ENCODE measurements at places on chromosomes 6 and 20.

GRCh38 chr6:27209659-27210269, 37.7 kb upstream of the PRSS16 start:
- DNase-seq: no peak

- DNase-seq: no peak
These were observed 6.5 kb upstream of the BPIFB1 start for GRCh38 chr20:33276303-33277113.

- no peak for DNase-seq
These were observed 443.9 kb downstream of the CDKAL1 start for GRCh38 chr6:20978151-20978614.

DNA sequence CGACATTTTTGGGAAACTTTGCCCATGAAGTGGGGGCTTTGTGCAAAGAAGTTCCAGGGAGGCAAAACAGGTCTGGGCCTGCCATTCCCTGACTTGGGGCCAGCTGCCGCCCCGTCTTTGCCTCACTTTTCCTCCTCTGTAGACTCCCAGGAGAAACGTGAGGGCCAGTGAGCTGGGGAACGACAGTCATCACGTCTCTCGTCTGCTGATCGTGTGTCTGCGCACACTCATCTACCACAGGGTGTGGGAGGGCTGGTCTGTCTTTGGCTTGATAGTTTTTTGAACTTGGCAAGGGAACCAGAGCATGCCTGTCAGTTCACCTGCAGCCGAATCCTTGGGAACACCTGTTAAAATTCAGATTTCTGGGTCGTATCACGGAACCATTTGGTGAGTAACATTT, 8.5 kb downstream of the GHRH start:
- no peak for DNase-seq

- DNase-seq: no peak
These were observed 77.5 kb downstream of the NCOA7 start for GRCh38 chr6:125868252-125868651.

DNA sequence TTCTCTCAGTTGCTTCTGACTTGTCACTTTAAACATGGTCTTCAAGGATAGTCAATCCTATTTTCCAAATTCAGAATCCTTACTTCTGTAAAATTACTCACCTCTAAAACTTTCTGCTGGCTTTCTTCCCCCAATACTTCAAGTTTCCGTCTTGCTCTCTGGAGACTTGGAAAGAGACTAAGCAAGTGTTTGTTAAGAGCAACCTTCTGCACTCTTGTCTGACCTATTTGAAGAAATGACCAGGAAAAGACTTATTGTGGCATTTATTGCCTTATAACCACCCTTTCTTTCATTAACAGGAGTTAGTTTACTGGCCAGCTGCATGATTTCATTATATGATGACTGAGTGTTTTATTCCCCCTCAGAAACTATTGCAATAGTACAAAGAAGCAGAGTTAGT, 181.0 kb downstream of the TBC1D7 start:
- no peak for DNase-seq

- no peak for DNase-seq
These were observed 4.8 kb downstream of the NFYA start for GRCh38 chr6:41077536-41077935.

DNA sequence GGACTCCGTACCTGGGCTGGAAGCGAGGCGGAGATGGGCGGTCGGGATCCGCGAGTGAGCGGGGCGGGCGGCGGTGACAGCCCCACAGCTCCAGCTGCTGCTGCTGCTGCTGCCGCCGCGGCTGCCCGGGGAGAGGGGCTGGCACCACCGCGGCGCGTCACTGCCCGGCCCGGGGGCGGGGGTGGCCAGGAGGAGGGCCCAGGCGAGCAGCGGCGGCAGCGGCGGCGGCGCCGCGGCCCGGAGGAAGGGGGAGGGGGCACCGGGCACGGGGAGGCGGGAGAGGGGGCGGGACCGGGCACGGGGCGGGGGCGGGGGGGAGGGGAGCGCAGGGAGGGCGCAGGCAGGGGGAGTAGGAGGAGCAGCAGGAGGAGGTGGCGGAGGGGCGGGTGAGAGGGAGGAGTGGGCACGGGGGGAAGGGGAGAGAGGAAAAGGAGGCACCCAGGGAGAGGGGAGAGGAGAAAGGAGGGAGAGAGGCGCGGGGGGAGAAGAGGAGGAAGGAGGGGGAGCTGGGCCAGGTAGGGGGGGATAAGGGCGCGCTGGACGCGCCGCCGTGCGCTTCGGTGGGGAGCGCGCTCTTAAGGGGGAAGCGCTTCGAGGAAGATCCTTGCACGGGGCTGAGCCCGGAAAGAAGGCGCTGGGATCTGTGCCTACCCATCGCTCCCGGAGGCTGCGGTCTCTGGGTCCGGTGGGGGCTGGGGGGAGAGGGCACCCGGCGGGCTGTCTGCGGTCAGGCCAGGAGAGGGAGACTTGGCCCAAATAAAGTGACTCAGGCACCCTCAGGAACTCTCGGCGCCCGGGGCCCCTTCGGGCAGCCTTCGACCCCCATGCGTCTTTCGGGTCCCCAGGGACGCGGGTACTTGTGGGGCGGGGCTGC, 101.5 kb downstream of the NOL4L start:
- peak; percentile 51 for DNase-seq

GRCh38 chr6:6466967-6467761, 121.4 kb upstream of the LY86 start:
- no peak for DNase-seq

- no peak for DNase-seq
These were observed 124.0 kb upstream of the MAFB start for GRCh38 chr20:40813029-40813431.

DNA sequence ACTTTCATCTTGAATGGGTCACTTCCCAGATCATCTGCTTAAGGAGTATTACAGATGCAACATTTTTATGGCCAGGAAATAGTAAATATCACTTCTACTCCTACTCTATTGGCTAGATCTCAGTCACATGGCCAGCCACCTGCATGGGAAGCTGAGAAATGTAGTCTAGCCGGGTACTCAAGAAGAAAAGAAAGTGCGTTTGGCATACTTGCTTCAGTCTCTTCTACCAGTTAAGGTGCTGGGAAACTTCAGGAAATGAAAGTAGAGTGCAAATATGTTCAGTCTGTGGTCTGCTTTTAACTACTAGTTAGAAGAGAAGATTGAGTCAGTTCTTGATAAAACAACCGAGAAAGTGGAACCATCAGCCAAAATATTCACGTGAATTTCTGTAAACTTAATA, 129.2 kb downstream of the PDSS2 start:
- no peak for DNase-seq

DNA sequence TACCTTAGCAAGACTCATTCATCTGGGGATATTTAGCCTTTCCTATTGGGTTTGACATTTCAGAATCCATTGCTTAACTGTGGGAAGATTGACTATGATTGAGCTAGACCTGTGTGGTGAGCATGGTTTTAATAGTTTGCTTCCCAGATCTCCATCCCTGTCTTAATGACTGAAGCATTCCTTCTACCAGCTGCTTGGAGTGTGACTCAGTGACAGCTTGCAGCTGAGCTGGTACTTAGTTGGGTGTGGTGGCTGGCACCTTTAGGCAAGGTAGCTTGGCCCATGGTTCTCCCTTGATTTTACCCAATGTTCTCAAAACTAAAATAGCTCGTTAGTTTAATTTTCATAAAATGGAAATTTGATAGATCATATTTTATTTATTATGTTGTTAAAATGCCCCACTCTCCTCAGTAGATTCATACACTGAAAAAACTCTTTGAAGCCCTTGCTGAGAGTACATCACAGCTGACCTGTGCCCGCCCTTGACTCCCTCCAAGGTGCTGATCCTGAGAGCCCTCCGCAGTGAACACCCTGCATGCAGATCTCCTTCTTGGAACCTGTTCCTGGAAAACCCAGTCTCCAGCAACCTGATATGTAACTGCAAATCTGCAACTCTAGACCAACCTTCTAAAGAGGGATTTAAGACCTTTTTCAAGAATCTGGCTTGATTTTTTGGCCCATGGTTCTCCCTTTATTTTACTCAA, 19.1 kb downstream of the DOK5 start:
- DNase-seq: no peak

- no peak for DNase-seq
These were observed 102.2 kb downstream of the UNC5CL start for GRCh38 chr6:40936818-40937251.

GRCh38 chr20:50646483-50646996, 44.8 kb downstream of the RIPOR3 start:
- DNase-seq: no peak

DNA sequence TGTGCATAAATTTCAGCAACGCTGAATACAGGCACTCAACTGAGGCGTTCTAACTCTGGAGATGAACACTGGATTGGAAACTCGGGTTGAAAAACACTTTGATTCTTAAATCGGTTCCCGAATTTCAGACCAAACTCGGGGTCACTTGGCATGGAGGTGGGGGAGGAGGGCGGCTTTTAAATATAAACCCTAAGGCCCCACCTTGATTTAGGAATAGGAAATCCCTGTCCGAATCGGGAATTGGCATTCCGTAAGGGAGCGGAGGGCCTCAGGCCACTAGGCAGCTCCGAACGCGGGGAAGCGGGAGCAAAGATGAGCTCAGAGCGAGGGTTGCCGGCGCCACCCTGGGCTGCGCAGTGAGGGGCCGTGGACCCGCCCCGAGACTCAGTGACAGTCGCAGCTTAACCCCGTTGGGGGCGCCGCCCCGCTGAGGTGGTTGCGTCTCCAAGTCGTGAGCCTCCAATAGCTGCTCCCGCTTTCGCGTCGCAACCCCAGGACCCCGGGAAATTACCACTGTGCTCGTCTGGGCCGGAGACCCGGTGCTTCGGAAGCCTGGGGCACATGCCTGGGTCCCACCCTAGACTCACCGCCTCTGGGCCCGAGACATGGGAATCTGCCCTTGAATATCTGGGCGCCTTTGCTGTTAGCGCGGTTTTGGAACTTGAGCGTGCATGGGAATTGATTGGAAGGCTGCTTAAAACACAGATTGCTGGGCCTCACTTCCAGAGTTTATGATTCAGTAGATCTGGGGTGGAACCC, 4.6 kb upstream of the SIM1 start:
- no peak for DNase-seq

- no peak for DNase-seq
These were observed 28.6 kb upstream of the LAMP5 start for GRCh38 chr20:9485614-9486340.

- no peak for DNase-seq
These were observed 69.4 kb upstream of the NNAT start for GRCh38 chr20:37451616-37452015.

DNA sequence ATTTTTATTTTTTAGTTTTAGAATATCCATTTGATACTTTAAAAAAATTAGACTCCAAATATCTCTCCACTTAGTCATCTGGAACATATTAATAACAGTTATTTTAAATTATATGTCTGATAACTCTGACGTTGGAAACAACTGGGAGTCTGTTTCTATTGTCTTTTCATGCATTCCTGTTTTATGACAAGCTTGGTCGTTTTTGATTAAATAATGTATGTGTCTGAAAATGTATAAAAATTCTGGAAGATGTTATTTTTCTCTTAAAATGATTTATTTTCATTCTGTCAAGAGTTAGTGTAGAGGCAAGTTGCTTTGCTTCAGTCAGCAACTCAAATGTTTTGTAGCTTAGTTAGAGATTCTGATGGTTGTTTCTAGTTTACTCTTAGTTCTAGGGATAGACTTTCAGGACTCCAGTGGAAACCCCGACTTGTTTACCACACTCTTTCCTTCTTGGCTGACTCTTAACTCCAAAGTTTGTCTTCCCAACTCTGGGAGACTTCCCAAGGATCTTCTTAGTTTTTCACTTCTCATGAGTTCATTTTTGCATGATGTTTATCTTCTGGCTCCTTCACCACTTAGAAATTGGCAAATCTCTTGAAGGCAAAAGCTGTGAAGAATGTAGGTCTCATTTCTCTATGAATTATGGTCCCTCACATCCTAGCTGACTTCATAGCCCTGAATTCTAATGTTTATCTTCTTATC, 190.9 kb downstream of the LAMA2 start:
- no peak for DNase-seq
